ENCODE measurements at places on chromosomes 2 and 18.

DNA sequence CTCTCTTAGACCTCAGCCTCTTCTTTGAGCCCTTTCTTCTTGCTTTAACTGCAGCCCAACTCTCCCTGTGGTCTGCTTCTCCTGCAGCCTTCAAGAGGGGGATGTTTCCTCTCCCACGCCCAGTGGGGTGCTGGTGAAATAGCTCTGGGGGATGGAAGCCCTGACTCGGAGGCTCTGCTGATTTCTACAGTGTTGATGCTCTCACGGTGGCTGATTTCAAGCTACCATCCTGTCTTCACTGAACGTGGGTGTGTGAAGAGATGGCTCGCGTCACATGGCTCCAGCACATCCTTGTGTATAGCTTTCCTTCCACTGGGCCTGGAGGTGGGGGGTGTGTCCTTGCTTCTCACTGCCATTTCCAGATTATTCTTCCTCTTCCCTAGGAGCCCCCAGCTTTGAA, 20.0 kb downstream of the MPP4 start:
- no peak for DNase-seq

- DNase-seq: no peak
These were observed 5.3 kb upstream of the DTNA start for GRCh38 chr18:34704823-34705222.

DNA sequence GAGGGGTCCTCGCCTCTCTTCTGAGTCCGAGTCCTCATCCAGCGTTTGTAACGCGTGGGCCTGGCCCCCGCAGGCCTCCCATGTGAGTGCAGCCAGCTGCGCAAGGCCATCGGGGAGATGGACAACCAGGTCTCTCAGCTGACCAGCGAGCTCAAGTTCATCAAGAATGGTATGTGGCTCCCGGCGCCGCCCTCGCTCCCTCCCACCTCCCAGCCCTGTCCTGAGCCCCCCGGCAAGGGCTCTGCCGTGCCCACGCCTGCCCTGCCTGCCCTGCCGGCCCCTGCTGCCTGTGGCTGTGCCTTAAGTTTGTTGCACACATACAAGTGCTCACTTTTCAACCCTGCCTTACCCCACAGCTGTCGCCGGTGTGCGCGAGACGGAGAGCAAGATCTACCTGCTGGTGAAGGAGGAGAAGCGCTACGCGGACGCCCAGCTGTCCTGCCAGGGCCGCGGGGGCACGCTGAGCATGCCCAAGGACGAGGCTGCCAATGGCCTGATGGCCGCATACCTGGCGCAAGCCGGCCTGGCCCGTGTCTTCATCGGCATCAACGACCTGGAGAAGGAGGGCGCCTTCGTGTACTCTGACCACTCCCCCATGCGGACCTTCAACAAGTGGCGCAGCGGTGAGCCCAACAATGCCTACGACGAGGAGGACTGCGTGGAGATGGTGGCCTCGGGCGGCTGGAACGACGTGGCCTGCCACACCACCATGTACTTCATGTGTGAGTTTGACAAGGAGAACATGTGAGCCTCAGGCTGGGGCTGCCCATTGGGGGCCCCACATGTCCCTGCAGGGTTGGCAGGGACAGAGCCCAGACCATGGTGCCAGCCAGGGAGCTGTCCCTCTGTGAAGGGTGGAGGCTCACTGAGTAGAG, 14.4 kb upstream of the ALLC start:
- DNase-seq: no peak

- no peak for DNase-seq
These were observed 229.2 kb downstream of the SEPTIN10 start for GRCh38 chr2:109384308-109385271.

DNA sequence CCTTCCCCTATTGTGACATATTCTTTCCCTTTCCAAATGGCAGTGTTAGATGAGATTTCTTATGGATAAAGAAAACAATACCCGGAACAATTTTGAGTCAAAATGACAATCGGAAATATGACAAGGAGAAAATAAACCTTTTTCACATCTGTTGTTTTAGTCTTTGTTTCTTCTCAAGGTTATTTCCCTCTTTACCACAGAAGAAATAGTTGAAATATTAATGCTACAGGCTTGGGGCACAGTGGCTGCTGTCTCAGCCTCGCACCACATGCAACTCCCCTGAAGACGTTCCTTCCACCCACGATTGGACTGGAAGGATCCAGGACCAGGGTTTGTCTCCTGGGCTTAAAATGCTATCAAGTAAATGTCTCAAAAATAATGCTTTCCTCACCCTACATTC, 77.6 kb downstream of the FHOD3 start:
- no peak for DNase-seq

DNA sequence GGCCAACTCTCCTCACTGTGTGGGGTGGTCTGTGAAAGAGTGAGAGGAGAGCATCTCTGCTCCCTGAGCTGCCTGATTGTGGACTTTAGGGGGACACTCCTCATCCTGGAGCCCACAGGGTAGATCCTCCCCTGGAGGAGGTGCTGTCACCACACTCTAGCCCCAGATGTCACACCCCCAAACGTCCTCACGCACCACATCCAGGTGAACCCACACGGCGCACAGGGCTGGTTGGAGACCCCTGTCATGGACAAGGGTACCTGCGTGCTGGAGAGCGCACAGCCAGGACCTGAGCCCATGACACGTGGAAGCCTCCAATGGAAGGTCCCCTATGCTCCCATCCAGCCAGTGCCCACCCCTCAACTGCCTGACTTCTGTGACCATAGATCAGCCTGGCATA, 10.5 kb downstream of the AGXT start:
- DNase-seq: no peak

GRCh38 chr2:31253356-31254131, 19.6 kb downstream of the EHD3 start:
- DNase-seq: no peak

- no peak for DNase-seq
These were observed 60.9 kb upstream of the KLF7 start for GRCh38 chr2:207226671-207227061.

DNA sequence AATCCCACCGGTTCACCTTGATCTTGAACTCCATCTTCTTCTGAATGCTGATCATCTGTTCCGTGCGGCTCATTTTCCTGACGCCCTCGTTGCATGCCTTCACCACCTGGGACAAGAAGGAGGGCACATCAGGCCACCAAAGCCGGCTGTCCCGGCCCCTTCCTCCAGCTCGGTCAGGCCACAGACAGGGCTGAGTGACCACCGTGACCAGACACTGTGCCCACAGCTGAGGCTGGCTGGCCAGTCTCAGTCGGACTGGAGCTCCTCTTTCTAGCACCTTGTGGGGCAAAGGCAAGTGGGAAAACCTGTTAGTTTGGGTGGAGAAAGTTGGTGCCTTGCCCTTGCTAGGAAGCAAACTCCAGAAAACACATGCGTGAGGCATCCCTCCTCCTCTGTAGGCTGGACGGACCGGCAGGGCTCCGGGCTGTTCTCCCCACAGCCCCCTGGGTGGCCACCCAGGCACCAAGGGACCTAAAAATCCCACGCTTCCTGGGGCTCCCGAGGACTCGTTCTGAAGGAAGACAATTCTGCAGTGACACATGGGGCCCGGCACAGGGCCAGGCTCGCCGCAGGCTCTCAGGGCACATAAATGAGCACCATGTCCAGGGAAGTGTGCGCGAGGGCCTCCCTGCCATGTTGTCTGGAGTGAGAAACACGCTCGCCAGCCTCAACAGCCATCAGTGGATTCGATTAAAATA, 15.3 kb downstream of the SNORC start:
- DNase-seq: no peak
